Activated T-cell treated with anti-CD3 and anti-CD28 coated beads, Interleukin-2, amount 50 U/mL, for 4 hours (primary cell): ENCODE measurements at places on chromosomes 11 and 22. TPM values are rescaled to one million over a fixed set of nuclear protein-coding genes. Genes with fewer than 3 reads are reported as not detected.
A peak's percentile ranks its signal among the peaks of the same experiment; 100 is the strongest.

GRCh38 chr11:73114110-73114834, 27.8 kb downstream of the FCHSD2 start:
- DNase-seq = no peak

DNA sequence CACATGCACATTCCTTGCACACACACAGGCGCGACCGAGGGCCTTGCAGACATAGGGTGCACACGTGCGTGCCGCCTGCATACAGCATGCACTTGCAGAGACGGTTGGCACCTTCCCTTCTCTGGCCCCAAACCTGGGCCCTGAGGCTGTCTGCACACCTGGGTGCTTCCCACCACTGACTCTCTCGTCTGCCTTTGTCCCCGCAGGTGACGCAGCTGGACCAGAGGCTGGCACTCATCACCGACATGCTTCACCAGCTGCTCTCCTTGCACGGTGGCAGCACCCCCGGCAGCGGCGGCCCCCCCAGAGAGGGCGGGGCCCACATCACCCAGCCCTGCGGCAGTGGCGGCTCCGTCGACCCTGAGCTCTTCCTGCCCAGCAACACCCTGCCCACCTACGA, 38.0 kb downstream of the CDKN1C start:
- no peak for DNase-seq

DNA sequence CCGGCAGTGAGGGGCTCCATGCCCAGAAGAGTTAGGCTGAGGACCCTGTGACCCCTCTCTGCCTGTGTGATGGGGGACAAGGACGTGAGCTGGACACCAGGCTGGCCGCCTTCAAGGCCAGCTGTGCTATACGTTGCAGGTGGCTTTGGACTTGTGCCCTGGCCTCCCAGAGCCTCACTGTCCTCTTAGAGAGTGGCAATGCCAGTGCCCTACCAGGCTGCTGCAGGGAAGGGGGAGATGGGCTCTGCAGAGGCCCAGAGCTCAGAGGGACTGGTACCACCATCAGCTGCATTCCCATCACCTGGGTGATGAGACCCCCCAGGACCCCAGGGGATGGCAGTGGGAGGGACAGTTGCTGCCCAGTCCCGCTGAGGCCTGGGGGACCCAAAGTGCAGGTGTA, 90.4 kb upstream of the SHISAL1 start:
- DNase-seq = no peak

GRCh38 chr11:113521737-113522517, 46.7 kb upstream of the DRD2 start:
- DNase-seq = no peak

DNA sequence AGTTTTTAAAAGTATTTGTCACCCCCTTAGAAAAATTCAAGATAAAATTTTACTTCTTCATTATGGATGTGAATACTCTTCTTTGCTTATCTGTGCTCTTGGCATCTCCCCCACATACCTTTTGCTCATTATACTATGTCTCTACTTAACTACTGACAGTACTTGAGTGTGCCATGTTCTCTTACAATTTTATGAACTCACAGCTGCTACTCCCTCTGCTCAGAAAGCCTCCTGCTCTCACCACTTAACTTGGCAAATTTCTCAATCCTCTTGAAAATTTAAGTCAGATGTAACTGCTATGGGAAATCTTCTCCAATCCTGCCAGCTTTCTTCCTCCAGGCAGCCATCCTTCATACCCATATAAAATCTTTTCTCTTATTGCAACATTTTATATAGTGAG, 163.4 kb downstream of the CNTN5 start:
- DNase-seq = no peak

GRCh38 chr11:68028802-68029545, 1.5 kb upstream of the NDUFS8 start:
- no peak for DNase-seq

DNA sequence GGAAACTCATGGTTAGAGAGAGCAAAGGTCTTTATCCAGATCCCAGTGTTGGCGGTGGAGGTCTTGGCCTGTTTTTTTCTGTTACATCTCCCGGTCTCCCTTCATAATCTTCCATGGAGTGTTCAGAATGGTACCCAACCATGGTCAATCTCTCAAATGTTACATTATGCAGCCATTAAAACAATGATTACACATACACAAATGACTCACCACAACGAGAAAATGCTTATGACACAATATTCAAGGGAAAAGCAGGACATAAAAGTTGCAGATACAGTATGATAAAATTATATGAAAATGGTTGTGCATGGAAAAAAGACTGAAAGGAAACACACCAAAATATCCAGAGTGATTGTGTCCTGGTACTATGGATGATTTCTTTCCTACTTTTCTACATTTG, 17.8 kb upstream of the CSNK1E start:
- DNase-seq = no peak

DNA sequence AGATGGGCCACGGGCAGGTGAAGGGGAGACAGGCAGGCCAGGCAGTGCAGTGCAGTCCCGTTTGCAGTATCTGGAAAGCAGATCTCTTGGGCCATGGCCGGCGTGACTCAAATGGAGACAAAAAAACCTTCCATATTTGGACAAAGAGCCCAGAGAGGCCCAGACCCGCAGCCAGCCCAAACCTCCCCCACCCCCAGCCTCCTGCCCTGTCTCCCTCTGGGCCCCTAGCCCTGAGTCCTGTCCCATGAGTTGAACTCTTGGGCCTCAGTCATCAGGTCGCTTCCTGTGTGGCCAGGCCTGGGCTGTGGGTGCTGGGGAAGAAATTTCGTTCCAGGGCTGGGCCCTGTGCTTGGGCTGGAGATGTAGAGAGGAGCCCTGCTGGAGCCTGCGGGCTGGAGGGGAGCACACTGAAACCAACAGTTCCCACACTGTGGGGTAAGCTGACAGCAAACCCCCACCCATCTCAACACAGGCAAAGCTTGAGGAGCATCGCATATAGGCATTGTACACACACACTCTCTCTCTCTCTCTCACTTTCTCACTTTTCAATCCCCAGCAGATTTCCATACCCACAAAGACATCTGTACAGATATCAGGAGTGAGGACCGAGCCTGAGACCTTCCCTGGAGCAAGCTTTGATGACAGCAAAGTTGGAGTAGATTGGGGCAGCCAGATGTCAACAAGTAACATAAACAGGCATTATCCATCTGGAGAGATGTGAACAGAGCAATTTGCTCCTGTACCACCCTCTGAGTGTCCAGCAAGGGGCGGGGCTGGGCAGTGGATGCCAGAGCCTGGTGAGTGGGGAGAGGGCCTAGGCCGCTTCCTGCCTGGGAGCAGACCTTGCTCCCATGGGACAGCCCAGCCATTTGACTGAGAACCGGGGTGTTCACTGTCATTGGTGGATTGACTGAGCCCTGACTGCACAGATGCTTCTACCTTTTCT, 17.2 kb downstream of the ARHGEF17 start:
- DNase-seq = no peak

DNA sequence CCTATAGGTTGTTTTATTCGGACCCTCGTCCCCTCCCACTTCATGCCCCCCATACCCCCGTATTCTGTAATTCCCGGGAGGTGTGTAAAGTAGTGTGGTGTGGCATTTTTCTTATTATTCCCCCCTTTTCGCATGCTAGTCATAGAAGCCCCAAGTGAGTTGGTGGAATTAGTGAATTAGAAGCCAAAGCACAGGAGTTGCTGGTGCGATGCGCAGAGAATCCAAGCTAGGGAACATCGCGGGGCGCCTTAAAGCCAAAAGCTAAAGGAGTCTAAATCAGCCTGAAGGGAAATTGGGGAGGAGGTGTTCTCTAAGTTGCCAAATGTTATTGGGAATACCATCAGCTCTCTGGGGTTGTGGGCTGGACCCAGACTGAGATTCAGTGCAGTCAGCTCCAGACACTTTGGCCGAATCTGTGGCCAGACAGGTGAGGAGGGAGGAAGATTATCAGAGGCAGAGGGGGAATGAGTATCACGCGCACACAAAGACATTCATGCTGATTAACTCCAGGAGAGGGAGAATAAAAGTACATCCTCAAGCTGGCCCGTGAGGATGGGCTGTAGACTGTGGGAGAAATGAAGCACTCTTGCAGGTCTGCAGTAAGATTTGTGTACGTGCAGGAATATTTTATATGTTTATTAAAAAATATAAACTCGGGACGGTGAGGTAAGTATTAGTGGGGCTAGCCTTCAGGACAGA, 102.8 kb upstream of the HSD17B12 start:
- DNase-seq = no peak

DNA sequence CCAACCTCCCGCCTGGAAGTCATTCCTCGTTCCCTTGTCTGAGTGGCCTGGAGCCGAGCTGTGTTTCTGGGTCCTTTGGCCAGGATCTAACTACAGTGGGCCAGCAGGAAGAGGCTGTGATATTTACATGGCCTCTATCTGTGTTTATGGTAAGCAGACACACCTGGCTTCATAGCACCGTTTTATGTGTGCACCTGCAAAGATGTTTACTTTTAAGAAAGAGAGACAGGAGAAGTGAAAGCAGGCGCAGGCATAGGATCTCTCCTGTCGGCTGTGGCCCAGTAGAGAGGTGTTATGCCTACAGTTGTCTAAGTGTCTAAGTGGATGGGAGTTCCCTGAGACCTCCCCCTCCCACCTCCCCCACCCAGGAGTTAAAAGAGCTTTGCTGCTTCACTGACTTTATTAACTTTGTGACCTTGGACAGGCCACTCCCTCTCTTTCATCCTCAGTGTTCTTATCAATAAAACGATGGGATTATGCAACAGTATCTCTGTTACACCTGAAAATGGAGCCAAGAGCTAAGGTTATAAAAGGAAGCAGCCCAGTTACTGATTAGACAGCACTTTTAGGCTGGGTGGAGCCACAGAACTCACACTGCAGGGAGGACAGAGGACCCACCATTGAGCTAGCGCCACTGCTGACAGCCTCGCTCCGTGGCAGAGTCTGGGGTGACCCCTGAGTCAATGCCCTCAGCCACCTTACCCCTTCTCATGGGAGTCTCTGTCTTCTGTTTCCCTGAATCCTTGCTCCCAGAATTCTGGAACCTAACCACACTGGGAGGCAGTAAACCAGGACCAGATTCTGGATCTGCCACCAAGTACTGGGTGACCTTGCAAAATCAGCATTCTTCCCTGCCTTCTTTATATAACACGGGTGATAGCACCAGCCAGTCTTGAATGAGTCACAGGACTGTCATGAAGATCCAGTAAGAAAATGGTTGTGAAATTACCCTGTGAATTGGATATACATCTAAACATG, 22.0 kb downstream of the ST14 start:
- no peak for DNase-seq

- DNase-seq = no peak
Observed at GRCh38 chr22:32617903-32618302, 143.3 kb downstream of the FBXO7 start.

- peak; percentile 14 for DNase-seq
Observed at GRCh38 chr11:60251485-60252212, 8.7 kb upstream of the MS4A4E start.

- DNase-seq = no peak
Observed at GRCh38 chr22:42307806-42308563, 37.5 kb upstream of the TCF20 start.

GRCh38 chr22:23369054-23369685, 188.9 kb downstream of the BCR start:
- no peak for DNase-seq

GRCh38 chr11:132447761-132448160, 1077.3 kb downstream of the NTM start:
- no peak for DNase-seq

GRCh38 chr11:11422411-11423128, 69.5 kb upstream of the CSNK2A3 start:
- DNase-seq = no peak

- DNase-seq = no peak
Observed at GRCh38 chr22:49690454-49690853, 137.2 kb downstream of the BRD1 start.

DNA sequence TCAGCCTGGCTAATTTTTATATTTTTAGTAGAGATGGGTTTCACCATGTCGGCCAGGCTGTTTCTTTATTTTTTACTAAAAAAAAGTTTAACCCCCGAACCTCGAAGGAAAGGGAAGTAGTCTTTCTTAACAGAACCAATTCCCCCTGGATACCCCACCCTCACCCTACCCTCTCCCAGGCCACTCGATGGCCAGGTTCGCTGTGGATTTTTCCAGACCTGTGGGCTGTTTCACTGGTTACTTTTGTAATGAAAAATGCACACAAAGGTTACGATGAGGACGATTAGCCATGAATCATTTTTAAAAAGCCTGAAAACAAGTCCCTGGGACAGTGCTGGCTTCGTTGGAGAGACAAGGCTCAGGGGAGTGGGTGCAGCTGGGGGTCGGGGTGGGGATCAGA, 2.5 kb downstream of the TSPO start:
- DNase-seq = no peak

DNA sequence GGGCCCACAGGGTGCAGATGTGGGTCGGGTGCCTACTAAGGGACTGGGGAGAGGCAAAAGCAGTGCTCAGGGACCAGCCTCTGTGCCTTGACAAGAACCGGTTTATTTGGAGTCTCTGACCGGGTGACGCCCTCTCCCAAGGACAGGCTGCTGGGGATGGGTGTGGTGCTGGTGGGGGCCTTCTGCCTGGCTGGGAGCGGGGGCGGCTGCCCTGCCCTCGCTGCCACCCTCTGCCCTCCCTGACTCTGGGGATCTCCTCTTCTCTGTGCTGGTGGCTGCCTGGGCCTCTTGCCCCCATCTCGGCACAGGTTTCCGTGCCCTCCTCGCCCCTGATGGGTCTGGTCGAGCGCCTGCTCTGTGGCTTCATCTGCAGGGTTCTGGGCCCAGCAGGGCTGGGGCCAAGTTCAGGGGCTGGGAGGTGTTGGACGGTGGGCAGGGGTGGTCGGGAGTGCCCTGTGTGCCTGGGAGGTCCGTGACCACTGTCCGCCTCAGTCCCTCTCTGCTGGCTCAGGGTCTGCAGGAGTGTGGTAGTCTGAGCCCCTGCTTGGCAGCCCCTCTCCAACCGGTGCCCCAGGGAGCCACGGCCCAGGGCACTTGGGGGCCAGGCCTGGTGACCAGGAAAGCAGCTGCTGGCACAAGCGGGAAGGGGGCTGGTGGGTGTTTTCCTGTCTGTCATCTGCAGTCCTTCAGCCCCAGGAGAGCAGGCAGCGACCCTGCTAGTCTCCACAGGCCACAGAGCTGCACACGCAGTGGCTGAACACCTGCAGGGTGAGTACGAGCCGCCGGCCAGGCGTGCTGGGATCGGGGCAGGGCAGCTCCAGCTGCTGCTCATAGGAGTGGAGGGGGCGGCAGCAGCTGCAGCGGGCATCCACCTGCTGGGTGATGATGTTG, 23.5 kb downstream of the MUC6 start:
- DNase-seq = no peak

- no peak for DNase-seq
Observed at GRCh38 chr11:10375280-10375971, 70.6 kb downstream of the ADM start.

DNA sequence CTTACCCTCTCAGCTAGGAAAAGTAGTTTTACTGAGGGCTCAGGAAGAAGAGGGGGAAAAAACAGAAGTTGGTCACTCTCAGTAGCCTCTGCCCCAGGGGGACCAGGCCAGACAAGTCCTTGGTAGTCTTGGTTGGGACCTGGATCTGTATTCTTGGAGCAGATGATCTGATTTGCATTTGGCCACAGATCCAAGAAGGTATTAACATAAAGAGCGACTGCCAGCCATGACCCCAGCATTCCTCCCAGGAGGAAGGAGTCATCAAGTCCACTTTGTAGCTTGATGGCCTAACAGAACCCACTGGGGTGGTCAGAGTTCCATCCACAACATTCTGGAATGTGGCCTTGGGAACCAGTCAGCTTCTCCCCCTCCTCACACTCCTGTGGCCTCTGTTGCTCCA, 6.0 kb upstream of the LRRC10B start:
- no peak for DNase-seq

Gene COPB1
- 104 TPM for total RNA-seq

Gene NXPE1
- not detected for total RNA-seq

Gene GDPD4
- total RNA-seq = not detected

Gene HEPHL1
- not detected for total RNA-seq

Gene IFT27
- total RNA-seq = 25.2 TPM

Gene PHF21B
- not detected for total RNA-seq

Gene OR52A1
- total RNA-seq = not detected

Gene A4GALT
- total RNA-seq = not detected
